ENCODE measurements at places on chromosomes 6 and 20.

DNA sequence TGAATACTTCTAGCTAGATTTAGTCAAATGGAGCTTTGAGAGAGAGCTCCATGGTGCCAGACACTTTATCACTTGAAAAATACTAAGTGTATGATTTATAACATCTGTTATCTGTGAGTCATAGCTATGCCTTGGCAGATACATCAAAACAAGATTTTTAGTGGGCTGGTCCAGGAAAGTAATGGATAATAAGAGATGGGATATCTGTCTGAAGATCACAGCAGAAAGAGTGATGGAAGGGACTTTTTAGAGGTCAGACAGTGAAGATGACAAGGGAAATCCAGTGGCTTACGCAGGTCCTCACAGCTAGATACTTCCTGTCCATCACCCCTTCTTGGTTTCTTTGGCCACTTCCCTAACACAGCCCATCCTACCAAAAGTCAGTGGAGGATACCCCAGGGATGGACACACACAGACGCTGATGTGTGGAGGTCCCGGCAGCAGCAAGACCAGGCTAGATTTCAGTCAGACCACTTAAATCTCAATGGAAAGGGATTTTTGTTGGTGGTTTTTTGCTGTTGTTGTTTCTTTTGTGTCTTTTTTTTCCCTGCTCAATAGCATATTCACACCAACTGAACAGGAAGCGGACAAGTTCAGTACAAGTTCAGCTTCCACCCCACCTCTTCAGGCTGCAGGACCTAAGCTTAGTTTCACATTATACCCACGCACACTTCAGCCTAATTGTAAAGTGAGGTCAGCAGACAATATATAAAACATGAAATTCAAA is 209.3 kb downstream of the ALDH8A1 start:
- no peak for DNase-seq

DNA sequence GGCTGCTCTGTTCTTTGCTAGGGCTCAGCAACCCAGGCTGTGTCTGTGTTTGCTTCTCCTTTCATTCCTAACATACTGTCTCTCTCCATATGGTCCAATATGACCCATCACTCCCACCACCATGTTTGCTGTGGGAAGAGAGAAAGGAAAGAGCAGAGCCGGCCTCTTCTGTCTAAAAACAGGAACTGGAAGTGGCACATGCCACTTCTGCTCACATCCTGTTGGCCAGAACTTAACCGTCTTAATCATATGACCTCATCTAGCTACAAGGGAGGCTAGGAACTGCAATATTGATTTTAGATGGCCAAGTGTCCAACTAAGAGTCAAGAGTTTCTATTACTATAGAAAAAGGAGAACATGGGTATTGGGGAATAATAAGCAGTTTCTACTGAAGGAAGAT is 212.5 kb upstream of the CHD6 start:
- DNase-seq, result no peak

- peak; percentile 90 for DNase-seq
Measured at GRCh38 chr20:32483351-32484224, 101.5 kb downstream of the NOL4L start.

DNA sequence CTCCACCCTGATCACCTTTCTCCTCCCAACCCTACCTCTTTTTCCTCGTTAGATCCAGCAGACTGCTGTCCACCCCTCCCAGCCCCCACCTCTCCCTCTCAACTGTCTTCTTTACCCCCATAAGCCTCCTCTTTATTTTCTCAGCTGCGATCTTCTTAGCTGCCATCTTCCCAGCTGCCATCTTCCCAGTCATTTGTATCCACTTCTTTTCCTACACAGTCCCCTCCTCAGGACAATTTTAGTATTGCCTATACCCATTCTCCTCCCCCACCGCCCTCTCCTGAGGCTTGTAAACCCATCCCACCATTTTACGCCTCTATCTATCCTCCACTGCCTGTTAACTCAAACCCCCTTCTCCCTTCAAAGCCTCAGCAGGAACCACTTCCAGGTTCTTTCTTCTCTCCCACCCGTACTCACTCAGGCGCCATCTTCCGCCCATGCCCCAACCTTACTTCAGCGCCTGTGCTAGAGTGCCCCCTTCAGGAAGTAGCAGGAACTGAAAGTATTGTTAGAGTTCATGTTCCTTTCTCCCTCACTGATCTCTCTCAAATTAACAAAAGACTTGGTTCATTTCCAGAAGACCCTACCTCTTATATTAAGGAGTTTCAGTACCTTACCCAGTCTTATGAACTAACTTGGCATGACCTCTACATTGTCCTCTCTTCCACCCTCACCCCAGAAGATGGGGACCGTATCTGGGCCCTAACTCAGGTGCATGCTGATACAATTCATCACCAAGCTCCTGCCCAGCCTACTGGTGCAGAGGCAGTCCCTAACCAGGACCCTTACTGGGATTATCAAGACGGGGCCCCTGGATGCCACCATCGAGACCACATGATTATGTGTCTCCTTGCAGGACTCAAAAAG is 236.0 kb downstream of the ADGRG6 start:
- DNase-seq, result no peak

DNA sequence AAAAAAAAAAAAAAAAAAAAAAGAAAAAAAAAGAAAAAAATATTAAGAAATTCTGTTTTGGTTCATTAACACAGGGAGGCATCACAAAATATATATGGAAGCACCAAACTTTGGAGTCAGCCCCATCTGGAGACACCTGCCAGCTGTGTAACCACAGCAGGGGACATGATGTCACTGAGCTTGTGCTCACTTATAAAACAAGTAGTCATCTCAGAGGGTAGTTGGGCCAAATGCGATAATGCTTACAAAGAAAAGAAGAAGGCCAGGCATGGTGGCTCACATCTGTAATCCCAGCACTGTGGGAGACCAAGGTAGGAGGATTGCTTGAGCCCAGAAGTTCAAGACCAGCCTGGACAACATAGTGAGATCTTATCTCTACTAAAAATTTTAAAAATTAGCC is 1.1 kb upstream of the BNIP5 start:
- DNase-seq, result no peak

Data from globus pallidus (tissue), 1 donor.